NCI-H526 (cell line): ENCODE measurements at places on chromosomes 13 and 19.

DNA sequence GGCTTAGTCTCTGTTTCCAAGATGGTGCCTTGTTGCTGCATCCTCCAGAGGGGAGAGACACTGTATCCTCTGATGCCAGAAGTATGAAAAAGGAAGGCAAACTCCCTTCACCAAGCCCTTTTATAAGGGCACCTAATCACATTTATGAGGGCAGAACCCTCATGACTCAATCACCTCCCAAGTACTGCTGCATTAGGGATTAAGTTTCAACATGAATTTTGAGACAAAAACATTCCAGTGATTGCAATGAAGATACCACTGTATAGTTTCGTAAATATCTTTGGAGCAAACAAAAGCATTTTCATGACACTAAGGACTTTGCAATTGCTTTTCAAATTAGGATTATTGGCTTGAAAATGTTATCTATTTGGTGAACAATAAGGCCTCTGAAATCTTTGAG lies 63.8 kb downstream of the RNF17 start:
- no peak for DNase-seq

GRCh38 chr13:78033509-78033908 lies 114.9 kb upstream of the EDNRB start:
- DNase-seq, result no peak

DNA sequence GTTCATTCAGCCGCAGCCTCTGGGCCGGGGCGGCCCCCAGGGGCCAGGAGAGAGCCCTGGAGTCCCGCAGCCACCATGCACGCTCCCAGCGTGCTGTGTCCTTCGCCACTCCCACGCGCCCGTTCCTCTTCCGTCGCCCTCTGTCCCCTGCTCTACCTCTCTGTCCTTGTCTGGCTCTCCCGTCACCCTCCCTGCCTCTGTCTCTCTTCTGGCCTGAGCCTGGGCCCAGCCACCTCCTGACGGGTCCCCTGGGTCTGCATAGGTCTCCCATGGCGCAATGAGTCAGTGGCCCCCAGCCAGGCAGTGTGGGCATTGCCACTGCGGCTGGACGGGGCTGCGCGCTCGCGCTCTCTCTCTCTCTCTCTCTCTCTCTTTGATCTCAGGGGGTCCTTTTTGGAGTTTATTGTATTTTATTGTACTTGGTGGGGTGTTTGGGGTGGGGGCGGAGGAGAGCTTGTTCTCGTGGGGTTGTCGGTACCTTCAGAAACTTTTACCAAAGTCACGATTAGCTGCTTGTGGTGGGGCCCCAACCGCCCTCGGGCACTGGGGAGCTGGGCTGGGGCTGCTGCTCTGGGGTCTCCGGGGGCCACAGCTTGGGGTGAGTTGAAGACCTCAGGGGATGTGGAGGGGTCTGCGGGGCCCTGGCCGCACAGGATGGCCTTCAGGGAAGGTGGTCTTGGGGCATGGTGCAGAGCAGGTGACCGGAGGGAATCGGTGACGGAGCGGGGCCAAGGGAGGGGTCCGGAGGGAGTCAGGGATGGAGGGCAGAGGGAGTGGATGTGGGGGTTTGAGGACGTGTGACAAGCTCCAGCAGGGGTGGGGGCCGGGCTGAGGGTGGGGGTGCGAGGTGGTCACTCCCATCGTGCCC lies 1.7 kb upstream of the TGFBR3L start:
- no peak for DNase-seq

DNA sequence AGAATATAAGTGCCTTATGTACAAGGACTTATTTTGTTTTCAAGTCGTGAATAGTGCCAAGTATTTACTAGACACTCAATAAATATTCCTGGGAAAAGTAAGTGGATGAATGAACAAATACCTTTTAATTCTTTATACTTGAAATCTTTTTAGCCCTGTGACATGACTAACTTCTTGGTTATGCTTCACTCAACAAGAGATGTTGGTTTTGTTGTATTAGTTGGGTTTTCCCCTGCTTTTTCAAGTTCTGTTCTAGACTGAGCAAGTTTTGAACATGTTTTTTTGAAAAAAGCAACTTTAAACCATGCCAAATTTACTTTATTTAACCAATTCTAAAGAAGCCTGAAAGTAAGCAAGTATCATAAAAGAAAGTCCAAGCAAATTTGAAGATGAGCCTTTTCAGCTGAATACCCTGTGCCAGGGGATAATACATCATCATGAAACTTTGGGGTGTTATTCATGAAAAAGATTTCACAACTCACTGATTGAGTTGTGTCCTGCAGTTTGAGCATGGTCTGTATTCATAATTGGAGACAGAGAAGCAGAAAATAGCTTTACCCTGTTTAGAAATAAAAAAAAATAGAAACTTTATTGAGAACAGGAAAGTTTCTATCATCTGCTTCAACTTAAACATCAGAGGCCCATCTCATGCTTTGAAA lies 11.1 kb downstream of the LMO7 start:
- no peak for DNase-seq

DNA sequence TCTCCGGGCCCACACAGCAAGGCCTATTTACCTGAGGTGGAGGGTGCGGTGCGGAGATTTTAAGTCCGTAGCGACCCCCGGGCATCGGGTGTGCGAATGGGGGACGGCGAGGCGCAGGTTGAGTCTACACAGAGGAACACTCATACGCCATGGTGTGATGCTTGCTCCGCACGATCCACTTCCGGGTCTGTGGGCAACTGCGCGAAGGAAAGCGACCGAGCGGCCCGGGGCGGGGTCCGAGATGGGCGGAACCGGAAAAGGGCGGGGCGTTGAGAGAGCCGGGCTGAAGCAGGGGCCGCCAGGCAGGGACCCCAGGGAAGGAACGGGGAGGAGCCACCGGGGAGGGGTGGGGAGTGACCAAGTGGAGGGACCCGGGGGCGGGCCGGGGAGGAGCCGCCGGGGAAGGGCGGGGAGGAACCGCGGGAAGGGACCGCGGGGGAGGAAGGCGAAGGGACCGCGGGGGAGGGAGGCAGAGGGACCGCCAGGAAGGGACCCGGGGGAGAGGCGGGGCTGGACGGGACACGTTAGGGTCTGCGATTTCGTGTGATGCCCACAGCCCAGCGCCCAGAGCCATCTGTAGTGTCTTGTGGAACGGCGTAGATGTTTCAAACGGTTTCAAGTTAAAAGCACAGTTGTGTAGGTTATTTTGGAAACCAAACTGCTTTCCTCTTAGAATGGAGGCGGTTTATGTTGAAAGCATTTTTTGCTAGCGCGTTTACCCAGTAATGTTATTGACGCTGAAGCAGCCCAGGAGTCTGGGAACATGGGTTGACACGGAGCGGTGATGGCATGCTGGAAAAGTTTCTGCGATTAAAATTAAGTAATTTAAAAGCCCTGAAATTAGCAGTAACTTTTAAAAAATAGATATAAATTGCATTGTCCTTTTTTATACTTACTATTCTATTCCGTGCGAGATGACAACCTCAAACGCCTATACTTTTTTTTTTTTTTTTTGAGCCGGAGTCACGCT lies at the start of gene ZNF160:
Gene ZNF160 (minus strand): TSS at position 189 of the 970 bp plus-strand sequence. CDS start 17,146 bp downstream, outside the sequence.
- DNase-seq, result peak; percentile 100

DNA sequence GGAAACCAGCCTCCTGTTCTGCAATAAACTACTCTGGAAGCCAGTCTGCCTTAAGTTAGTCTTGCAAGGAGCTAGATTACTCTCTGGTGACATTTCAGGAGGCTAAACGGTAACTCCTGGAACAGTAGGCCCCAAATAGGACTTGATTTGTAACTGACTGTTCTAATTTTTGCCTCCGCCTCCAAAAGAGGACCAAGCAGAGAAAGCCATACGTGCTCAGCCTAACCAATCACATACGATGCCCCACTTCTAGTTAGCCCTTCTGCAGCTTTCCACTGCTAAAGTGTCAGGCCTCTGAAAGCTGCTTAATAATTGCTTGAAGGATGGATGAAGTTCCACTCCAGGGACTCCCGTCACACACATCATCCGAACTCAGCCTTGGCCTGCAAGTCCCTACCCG lies 744 bp downstream of the ZNF805 start:
- no peak for DNase-seq

DNA sequence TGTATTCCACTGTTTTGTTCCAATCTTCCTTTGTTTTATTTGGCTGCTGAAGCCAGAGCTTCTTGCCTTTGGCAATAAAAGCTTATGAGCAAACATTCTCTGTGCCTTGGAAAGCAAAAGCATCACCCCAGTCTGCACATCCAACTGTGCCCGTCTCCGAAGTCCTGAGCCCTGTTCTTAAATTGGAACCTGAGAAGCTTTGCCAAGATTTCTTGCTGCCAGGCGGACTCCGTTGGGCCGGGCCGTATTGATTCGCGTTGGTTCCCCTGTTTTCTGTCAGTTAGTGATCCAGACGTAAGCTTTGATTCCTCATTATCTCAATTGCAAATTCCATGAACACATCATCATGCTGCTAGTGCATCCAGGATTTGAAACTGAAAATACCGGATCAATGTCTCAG lies 793.0 kb downstream of the OLFM4 start:
- DNase-seq, result no peak

- no peak for DNase-seq
These were observed 237.7 kb downstream of the TEX29 start for GRCh38 chr13:111557921-111558699.

- DNase-seq, result no peak
These were observed 24.4 kb upstream of the URAD start for GRCh38 chr13:28012896-28013295.

GRCh38 chr13:73275163-73275562 lies 216.4 kb downstream of the KLF5 start:
- no peak for DNase-seq

- no peak for DNase-seq
These were observed 97.8 kb downstream of the RNF17 start for GRCh38 chr13:24861617-24862362.

GRCh38 chr13:114275304-114275703 lies 6.1 kb upstream of the UPF3A start:
- no peak for DNase-seq

- no peak for DNase-seq
These were observed 1296.5 kb upstream of the SPRY2 start for GRCh38 chr13:81637457-81637856.

GRCh38 chr13:41624041-41624440 lies 166.7 kb downstream of the RGCC start:
- DNase-seq, result no peak

DNA sequence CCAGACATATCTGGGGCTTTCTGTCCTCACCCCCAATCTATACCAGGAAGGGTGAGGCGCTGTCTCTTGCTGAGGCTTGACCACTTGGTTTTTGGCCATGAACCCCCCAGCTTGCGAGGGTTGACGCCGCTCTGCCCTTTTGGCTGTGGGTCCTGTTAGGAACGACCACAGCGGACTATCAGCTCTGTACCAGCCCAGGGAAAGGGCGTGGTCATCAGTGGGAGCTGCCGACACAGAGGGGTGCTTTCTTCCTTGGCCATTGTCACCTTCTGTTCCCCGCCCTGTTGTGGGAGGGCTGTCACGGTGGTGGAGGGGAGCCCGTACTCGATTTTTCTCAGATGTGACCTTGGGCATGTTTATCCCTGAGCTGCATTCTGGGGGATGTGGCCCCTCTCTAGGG lies 5.7 kb downstream of the DCAF15 start:
- DNase-seq, result no peak

DNA sequence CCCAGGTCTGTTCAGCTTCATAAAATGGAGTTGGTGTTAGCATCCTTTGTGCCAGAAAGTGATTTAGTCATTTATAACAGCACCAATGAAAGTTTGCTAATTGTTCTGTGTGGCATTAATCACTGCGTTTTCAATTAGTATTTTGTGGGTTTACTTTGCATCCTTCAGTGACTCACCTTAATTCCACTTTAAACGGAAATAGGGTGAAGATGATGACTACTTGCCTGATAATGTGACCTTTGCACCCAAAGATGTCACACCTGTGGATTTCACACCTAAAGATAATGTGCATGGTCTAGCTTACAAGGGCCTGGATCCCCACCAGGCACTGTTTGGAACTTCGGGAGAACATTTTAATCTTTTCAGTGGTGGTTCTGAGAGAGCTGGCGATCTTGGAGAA lies 15.0 kb downstream of the GPATCH1 start:
- DNase-seq, result no peak
